ENCODE measurements at places on chromosomes 7 and 10. TPM values are rescaled to one million over a fixed set of nuclear protein-coding genes. Genes with fewer than 3 reads are reported as not detected.

The INHBA gene
- not detected for total RNA-seq

The TRPV6 gene
- not detected for total RNA-seq

The AP4M1 gene
- 15.2 TPM for total RNA-seq

The SUN3 gene
- total RNA-seq = not detected

The CDK14 gene
- total RNA-seq = not detected

The WDFY4 gene
- not detected for total RNA-seq

The CPN1 gene
- not detected for total RNA-seq

- H3K4me1 ChIP-seq = peaks cover 7% of the 10 kb centered on the region
- H3K27ac ChIP-seq = no peak overlapping the region
- DNase-seq = no peak
- no peaks in the 10 kb centered on the region for H3K36me3 ChIP-seq
- H3K4me3 ChIP-seq = no peak overlapping the region
- H3K27me3 ChIP-seq = peaks cover 7% of the 10 kb centered on the region
These were observed 713.1 kb downstream of the GATA3 start for GRCh38 chr10:8767591-8767990.

DNA sequence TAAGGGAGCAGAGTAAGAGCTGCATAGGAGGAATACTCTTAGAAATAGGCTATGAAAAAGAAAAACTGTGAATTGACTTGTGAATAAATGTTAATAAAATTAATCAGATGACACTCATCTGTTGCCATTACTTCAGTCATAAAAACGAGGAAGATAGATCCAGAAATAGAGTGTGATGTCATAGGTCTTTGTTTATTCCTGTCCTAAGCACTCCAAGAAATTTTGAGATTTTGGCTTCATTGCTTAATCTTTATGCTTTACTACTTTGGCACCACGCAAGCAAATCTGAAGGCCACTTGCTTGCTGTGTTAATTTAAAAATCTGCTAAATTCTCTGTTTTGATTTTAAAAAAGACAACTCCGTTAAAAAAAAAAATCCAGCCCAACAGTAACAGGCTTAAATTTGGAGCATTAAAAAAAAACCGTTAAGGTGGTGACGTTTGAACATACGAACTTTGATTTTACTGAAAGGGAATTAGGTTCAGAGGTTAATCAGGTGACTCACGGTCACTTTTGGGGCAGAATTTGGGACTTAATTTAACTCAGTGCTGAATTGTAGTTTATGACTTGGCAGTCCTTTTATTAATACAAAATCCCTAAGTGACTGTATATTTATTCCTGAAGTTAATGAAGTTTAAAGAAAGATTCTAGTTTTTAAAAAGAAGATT is 3.4 kb downstream of the IFRD1 start:
- H3K27me3 ChIP-seq = no peaks in the 10 kb centered on the region
- peaks cover 39% of the 10 kb centered on the region for H3K4me1 ChIP-seq
- DNase-seq = no peak
- H3K27ac ChIP-seq = no peak overlapping the region
- H3K4me3 ChIP-seq = no peak overlapping the region

GRCh38 chr7:50868426-50869100 is 85.9 kb upstream of the GRB10 start:
- H3K27ac ChIP-seq = no peak overlapping the region
- no peaks in the 10 kb centered on the region for H3K4me1 ChIP-seq
- no peak overlapping the region for H3K4me3 ChIP-seq
- H3K27me3 ChIP-seq = peaks cover 14% of the 10 kb centered on the region

- no peaks in the 10 kb centered on the region for H3K4me1 ChIP-seq
- no peak overlapping the region for H3K4me3 ChIP-seq
- no peaks in the 10 kb centered on the region for H3K36me3 ChIP-seq
- no peak for DNase-seq
These were observed 5.1 kb downstream of the STK31 start for GRCh38 chr7:23715099-23715498.

GRCh38 chr10:49647554-49647953 is 31.9 kb upstream of the C10orf53 start:
- H3K36me3 ChIP-seq = no peaks in the 10 kb centered on the region
- H3K4me1 ChIP-seq = peaks cover 18% of the 10 kb centered on the region
- H3K27ac ChIP-seq = no peak overlapping the region
- DNase-seq = no peak
- peaks cover 2% of the 10 kb centered on the region for H3K27me3 ChIP-seq
- no peak overlapping the region for H3K4me3 ChIP-seq

- H3K36me3 ChIP-seq = no peaks in the 10 kb centered on the region
- no peak overlapping the region for H3K4me3 ChIP-seq
- no peak overlapping the region for H3K27ac ChIP-seq
- no peak for DNase-seq
These were observed 47.3 kb upstream of the ZMIZ1 start for GRCh38 chr10:79021331-79021907.

DNA sequence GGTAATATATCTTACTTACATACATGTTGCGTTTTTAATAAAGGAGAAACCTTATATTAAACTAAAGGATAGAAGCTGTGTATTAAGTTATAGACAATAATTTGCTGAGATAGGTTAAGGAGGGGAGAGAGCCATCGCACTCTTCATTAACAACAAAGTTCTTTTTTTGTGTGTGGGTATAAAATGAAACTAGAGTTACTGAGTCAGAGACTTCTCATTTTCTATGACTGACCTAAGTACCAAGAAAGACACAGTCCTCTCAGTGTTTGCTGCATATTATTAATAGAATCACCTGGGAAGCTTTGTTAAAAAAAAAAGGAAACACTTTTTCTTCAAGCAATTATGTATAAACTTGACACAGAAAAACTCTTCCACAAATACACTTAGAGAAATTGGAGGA is 31.4 kb downstream of the FEZF1 start:
- no peaks in the 10 kb centered on the region for H3K36me3 ChIP-seq
- H3K27ac ChIP-seq = no peak overlapping the region
- no peaks in the 10 kb centered on the region for H3K4me1 ChIP-seq
- no peaks in the 10 kb centered on the region for H3K27me3 ChIP-seq

DNA sequence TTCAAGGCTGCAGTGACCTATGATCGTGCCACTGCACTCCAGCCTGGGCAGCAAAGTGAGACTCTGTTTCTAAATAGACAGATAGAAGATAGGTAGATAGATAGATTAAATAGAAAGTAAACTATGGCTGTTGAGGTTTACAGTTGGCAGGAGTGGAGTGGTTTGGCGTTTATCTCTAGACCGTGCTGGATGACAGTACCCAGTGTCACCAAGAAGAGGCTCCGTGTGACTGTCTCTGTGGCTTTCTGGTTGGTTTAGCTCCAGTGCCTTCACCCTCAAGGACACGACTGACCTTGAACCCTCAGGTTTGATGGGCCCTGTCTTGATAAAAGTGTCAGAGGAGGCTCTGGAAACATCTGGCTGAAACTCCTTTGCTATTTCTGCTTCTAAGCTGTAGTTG is 31.7 kb downstream of the CHST12 start:
- no peak for DNase-seq
- no peaks in the 10 kb centered on the region for H3K27me3 ChIP-seq
- peaks cover 59% of the 10 kb centered on the region for H3K36me3 ChIP-seq
- H3K27ac ChIP-seq = no peak overlapping the region
- H3K4me1 ChIP-seq = peaks cover 11% of the 10 kb centered on the region
- no peak overlapping the region for H3K4me3 ChIP-seq

DNA sequence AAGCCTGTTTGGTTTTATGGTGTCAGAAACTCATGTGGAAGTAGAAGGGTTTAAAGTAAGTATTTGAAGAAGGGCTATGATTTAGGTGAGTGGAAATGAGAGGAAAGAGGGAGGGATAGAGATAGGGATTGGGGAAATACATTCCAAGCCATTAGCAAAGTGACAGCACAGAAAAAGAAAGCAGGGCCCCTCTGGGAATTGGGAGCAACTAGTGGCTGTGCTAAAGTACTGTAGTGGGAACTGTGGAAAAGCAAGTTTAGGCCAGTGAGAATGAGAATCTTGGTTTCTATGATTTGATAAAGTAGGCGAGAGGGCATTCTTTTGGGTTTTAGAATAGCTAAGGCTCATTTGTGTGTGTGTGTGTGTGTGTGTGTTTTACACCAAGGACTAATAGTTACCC is 5.0 kb downstream of the PRKG1 start:
- no peak overlapping the region for H3K27ac ChIP-seq
- H3K27me3 ChIP-seq = peaks cover 20% of the 10 kb centered on the region
- H3K4me1 ChIP-seq = peaks cover 7% of the 10 kb centered on the region
- no peak overlapping the region for H3K4me3 ChIP-seq

DNA sequence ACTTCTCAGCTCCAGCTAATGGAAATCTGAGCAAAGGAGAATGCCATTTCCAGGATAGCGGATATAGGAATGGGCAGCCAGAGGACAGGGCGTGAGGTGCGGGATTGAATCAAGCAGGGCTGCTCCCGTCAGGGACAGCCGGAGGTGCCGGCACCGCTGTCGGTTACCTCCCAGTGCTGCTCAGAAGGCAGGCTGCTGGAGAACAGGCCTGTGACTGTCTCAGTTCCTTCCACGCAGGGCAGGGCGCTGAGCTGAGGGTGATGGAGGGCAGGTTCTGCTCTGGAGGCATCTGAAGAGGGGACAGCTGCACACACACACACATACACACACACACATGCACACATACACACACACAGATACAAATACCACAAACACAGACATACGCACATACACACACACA is 111.1 kb downstream of the DOCK1 start:
- no peak overlapping the region for H3K27ac ChIP-seq
- no peaks in the 10 kb centered on the region for H3K36me3 ChIP-seq

Data from activated CD4-positive, alpha-beta memory T cell treated with anti-CD3 and anti-CD28 coated beads, Interleukin-2, amount 10 ng/mL, durations not matched to agents 7 days and 5 days (primary cell).